Anterior cingulate cortex (tissue), 58 donors: ENCODE measurements at places on chromosomes 3 and 15.

DNA sequence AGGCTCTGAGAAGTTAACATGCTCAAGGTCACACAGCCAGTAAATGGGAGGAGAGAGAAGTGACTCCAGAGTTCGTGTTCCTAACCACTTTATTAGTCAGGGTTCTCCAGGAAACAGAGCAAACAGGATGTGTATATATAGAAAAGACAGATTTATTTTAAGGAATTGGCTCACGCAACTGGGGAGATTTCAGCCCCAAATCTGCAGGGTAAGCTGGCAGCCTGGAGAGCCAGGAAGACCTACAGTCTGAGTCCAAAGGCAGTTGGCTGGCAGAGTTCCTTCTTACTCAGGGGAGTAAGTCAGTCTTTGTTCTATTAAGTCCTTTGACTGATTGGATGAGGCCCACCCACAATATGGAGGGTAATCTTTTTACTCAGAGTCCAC is 118.2 kb upstream of the PROK2 start:
- no peak for DNase-seq

- no peak for DNase-seq
Observed at GRCh38 chr3:11077466-11077865, 76.8 kb upstream of the HRH1 start.

DNA sequence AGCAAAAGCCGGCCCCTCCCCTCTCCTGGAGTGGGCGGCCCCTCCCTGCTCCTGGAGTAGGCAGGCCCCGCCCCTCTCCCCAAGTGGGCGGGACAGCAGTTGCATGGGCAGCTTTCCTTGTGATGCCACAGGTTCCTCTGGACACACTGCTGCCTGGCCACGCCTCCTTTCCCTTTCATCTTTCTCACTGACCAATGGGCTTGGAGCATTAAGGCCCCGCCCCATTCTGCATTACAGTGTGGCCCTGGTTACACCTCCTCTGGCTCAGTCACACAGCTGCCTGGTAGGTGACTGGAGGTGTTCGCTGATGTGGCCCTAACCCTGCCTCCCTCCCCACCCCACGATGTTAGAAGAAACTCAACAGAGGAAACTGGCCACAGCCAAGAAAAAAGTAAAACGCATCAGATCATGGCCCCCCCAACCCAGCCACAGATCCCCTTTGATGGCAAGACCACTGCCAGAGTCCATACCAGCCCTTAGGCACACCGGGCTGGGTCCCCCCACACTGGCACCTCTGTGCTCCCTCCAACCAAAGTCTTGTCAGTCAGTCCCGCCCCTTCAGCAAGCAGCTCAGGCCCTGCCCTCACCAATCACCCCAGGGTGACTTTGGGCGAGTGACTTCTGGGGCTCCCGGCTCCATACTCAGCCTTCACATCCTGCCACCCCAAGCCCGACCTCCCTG is 84.3 kb downstream of the ADAMTS7 start:
- no peak for DNase-seq

DNA sequence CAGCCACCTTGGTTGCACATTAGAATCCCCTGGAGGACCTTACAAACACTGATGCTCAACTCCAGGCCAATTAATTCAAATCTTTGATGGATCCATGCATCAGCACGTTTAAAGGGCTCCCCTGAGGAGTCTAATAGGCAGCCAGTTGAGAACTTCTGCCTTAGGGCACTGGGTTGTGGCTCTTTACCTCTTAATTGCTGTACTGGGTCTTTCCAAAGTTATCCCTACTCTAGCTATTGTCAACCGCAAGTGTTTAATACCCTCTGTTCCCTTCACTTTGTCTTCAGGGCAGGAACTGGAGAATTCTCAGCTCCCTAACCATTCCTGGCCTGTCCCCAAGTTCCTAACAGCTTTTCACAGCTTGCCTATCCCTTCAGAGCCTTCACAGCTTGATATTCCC is 15.0 kb upstream of the FAM174B start:
- DNase-seq, result no peak

DNA sequence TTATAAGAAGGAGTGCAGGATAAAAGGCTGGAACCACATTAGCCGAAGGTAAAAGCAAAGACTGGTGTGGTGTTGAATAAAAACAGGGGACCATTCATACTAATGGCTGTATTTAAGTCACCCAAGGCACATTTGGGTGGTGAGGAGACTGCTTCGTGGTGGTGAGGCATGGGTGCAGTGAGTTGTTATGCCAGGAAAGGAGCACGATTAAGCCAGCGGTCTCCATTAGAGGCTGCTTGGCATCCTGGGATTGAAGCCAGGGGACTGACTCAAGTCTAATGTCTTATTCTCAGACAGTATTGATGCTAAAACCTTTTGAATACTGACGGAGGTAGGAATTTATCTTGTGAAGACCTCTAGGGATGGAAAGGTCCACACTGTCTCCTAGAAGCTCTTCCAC is 21.9 kb downstream of the FEM1B start:
- DNase-seq, result no peak

- no peak for DNase-seq
Observed at GRCh38 chr15:64842096-64842939, 603 bp downstream of the PLEKHO2 start.

DNA sequence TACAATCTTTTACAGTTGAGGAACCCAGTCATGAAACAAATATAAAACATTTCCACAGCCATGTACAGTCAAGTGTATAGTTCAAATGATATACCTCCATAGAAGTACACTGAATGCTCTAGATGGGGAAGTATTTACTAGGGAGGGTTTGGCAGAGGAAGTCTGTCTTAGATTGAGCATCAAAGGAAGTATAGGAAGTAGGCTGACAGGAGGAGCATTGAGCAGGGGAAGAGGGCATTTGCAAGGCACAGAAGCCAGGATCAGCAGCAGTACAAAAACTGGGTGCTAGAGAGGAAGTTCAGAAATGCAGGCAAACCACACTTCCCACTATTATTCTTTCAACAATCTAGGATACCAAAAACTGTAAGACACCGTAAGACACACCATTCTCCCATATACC is 122.6 kb downstream of the ANO10 start:
- DNase-seq, result no peak

DNA sequence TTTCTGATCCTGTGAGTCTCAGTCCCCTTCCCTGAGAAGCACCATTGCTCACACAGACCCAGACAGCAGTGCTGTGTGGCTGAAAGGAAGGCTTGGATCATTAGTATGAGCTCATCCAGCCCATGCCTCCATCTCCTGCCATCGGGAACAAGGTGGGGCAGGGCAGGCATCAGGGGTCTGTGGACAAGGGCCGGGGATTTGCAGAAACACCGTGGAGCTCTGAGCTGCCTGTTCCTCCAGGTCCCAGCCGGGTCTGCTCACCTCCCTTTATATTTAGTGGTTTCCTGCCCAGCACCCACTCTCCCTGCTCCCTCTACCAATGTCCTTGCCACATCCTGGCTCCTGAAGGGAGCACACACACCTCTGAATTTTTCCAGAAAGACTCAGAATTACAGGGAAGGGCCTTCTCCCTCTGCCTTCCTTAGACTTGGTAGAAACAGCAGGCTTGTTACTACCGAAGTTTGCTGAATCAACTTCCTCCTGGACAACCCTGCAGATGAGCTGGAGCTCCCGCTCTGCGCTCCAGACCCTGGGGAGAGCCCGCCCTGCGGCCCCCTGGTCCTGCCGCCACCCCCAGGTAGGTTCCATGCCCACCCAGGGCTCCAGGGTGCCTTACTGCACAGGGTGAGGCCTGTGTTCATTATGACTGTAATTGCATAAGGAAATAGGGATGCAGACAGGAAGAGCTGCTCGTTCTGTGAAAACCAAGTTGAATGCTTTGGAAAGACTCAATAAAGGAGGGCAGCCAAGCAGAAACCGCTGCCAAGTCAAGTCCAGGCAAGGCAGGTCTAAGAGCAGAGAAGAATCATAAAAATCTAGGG is 128.1 kb downstream of the NSMCE3 start:
- DNase-seq, result no peak

DNA sequence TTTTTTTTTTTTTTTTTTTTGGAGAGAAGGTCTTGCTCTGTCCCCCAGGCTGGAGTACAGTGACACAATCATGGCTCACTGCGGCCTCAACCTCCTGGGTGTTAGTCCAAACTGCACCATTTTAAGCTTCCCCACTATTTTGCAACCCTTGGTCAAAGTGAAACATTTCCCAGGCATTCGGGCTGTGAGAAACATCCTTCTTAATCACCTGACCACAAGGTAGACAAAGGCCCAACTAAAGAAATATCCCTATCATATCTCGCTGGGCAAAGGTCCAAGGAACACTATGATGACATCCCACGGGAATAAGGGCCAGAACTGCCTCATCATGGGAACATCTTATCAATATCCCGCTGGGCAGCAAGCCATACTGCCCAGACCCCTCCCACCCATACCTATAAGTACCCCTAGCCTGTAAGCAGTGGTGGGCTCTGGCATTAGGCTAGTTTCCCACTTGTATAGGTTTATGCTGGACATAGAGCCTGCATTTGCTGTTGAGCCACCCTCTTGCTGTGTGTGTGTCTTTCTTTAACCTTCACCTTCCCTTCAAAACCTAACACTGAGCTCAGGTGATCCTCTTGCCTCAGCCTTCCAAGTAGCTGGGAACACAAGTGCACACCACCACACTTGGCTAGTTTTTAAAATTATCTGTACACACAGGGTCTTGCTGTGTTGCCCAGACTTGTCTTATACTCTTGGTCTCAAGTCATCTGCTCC is 95.2 kb downstream of the SEMA5B start:
- DNase-seq, result no peak

DNA sequence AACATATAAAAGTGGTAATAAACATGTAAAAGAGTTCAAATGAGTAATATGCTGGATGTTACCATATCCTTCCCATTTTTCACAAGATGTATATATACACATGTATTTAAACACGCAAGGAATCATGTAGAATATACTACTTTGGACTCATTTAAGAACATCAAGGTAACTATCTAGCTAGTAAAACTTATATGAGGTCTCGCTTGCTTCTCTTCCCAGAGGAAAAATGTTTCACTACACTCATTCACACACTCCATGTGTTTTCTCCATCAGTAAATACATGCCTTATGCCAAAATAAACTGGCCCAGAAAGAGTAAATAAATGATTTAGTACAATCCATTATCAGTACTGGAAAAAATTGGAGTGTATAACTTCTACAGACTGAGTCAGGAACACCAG is 229.2 kb upstream of the MME start:
- DNase-seq, result no peak

- peak; percentile 65 for DNase-seq
Observed at GRCh38 chr3:12884186-12884680, 42.9 kb upstream of the RPL32 start.

DNA sequence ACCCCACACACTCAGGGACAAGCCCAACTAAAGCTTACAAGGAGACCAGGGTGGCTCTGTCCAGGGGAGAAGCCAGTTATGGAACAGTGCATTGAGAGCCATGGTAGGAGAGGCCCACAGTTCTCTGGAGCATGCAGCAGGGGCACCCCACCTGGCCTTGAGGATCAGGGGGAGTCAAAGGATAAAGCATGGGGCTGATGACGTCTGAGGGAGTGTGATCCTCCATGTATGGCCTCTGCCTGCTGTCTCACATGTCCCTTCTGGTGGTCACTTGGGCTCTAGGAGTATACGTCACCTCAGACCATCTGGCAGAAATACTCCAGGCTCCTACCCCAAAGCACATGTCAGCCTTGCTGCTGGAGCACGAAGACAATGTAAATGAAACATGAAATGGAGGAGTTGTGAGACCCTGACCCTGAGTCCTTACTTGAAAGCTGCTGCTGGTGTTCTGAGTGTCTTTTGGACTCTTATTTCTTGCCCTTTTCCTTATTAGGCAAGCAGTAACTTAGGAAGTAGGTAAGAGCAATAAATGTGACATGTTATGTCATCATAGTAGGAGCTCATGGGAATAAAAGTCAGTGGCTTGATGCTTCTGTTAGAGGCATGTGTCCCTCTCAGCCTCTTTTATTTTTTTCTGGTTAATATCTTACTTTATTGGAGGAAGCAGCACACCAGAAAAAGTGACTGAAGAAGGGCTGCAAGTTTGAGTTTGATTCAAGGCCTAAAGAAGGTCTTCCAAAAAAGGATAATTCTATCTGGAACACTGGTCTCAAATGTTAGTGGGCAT is 15.5 kb downstream of the SRPRB start:
- DNase-seq, result no peak

GRCh38 chr3:148227534-148227933 is 470.2 kb upstream of the AGTR1 start:
- DNase-seq, result no peak

DNA sequence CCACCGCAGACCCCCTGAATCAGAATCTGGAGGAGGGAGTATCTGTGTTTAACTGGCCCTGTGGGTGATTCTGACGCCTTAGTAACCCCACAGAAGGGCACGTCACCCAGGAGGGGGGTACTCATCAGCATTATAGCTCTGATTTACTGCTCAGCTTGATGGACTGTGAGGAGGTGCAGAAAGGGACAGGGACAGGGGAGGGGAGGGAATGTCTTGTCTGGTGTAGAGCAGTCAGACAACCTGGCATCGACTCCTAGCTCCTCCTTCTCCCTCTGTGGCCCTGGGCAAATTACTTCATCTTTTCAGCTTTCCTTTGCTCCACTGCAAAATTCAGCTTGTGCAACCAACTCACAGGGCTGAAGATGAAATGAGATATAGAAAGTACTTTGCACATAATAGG is 42.3 kb upstream of the GLCE start:
- no peak for DNase-seq

DNA sequence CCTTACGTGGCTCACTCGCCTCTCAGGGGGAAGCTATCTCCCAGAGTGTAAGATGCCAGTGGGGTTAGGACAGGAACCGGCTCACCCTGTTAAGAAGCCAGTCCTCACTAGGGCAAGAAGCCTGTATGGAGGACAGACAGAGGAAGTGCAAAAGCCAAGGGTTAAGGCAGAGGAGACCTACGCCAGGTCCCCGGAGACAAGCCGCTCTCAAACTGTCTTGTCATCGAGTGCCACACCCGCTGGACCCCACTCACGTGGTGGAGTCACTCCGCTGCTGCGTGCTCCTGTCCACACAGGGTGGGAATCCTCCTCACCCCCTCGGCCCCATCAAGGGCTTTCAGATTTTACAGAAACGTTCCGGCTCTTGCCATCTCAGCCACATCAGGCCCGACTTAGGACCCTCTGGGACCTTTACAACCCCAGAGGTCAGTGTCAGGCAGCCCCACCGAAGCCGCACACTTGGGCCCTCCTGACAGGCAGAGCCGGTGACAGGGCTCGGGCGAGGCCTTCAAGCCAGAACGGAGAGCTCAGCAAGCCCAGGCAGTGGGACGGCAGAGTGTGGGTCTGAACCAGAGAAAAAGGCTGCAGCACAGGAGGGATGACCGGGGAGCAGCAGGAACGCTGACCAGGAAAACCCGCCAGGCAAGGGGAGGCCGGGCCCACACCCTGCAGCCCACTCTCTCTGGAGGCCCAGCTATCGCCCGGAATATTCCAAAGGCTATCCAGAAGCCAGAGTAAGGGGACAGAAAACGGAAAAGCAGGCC is 61.7 kb downstream of the XXYLT1 start:
- DNase-seq, result no peak

DNA sequence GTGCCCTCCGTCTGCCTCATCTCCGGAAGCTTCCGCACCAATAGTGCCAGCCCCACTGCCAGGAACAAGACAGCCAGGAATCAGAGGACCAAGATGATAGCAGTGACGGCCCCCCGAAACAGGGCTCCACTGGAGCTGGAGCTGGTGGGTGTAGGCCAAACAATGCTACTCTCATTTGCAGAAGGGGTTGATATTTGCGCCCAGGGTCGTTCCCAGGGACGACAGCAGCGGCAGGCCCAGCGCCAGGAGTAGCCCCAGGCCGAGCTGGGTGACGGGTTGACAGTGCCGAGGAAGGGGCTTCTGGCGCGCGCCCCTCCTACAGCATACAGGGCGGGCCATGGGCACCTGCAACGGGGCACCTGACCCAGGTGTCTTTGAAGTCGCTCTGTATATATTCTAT is 301.4 kb downstream of the CNTN6 start:
- no peak for DNase-seq

- no peak for DNase-seq
Observed at GRCh38 chr3:51401735-51402134, 10.7 kb downstream of the RBM15B start.

- DNase-seq, result no peak
Observed at GRCh38 chr15:87710406-87710805, 546.1 kb downstream of the NTRK3 start.
